Spinal cord (tissue), 10 donors: ENCODE measurements at places on chromosomes 3 and 15.
A peak's percentile ranks its signal among the peaks of the same experiment; 100 is the strongest.

- DNase-seq = peak; percentile 40
These were observed 57.4 kb downstream of the HMG20A start for GRCh38 chr15:77478051-77478450.

DNA sequence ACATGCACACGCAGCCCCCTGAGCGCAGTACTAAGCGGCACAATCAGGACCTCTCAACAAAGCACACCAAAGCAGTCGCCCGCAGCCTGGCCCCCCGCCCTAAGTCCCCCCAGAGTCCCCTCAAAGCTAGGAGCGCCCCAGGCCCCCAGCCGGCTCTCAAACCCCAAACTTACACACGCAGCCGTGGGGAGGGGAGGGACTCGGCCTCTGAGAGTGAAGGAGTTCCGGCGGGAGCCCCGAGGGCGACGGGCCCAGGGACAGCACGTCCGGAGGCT lies 5.5 kb downstream of the GATA2 start:
- DNase-seq = no peak

DNA sequence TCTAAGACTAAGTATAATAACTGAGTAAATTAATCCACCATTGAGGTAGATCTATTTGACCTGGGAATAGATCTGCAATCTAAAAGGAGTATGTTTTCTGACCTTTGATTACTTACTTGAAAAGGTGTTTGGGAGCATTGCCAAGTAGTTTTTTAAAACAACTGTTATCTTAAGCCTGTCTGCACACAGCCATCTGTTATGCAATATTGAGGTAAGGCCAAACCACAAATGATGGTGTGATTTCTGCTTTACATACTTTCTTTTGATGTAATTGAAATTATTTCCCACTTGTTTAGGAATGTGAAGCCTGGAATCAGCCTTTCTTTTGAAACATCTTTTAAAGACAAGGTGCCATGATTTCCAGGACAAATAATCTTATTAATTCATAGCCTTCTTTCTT lies 274.0 kb downstream of the BBX start:
- DNase-seq = no peak

DNA sequence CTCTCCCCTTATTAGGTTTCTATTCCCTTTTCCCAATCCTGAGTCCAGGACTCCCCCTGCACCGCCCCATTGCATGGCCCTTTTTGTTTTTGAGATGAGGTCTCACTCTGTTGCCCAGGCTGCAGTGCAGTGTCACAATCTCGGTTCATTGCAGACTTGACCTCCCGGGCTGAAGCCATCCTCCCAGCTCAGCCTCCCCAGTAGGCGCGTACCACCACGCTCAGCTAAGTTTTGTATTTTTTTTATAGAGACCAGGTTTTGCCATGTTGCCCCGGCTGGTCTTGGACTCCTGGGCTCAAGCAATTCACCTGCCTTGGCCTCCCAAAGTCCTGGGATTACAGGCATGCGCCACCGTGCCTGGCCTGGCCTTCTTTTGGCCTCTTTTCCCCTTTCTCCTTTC lies 29.3 kb downstream of the PDIA5 start:
- no peak for DNase-seq

DNA sequence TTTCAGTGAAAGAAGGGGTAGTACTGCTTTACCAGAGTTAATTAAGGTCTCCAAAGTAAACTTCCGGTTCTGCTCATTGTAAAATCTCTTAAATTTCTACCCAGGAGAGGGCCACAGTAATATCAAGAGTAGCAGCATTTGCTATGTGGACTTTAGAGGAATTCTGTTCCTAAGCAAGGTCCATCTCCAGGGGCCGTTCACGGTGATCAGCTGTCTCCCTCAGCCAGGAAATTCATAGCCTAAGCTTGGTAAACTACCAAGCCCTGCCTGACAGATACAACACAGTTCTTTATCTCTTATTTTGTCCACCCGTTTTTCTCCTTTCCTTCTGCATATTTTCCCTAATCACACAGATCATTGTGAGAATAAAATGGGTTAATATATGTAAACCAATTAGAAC lies 2.3 kb downstream of the DUT start:
- DNase-seq = no peak

DNA sequence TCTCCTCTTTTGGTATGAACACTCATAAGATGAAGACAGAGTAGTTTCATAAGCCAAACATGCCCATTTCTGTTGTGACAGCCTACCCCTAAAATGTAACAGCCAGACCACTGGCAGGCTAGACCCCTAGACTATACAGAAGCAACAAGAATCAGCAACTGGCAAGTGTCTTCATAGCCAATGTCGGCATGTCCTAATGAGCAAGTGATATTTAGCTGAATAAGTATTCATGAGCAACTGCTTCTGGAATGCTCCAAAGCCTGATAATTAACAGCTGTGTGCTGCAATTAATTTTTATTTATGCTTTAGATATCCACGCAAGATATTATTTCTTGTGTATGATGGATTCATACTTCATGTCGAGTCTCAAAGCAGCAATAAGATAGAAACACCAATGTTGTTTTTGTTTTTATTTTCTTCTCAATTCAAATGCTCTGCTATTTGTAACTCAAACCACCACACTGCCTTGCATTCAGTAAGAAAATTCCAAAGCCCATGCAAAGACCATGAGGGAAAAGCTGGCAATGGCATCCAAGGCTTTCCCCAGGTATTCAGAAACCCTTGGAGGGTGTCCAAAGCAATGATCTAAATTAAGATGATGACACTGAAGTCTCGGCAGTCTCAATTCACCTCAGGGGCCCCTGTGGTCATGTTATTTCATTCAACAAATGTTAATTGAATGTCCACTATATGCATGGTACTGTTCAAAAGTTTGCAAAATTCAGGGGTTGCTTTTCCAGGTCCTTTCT lies 167.7 kb upstream of the NECTIN3 start:
- DNase-seq = peak; percentile 28

DNA sequence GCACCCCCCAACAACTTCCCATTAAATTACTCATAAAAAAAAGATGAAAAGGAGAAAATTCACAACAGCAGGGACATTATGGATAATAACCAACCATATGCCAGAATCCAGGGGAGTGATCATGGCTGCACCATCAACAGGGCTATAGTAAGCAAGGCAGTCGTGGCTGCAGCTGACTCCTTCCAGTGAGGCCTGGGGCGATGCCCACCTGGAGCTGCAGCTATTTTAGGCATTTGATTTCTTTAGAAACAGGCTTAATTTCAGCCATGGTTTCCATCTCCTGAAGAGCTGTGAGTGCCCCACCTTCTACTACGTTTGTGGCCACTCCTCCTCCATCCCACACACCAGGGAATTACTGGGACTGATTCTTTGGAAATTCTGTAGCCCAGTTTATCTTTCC lies 84.0 kb downstream of the MINAR1 start:
- DNase-seq = peak; percentile 82

DNA sequence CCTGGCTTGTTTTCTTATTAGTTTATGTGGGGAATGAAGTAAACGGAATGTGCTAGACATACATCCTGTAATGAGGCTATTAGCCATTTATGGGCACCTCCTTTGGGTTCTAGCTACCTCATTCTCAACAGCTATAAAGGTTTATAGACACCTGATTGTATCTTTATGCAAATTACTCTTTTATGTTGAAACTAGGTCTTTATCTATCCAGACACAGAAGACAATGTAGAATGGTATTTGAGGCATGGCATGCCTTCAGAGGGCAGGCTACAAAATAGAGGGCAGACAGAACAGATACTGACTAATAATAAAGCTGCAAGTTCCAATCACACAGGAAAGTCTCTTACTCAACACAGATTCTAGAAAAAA lies 27.1 kb downstream of the TBC1D2B start:
- peak; percentile 58 for DNase-seq

- DNase-seq = no peak
These were observed 94.8 kb downstream of the GABRG3 start for GRCh38 chr15:27065785-27066184.

DNA sequence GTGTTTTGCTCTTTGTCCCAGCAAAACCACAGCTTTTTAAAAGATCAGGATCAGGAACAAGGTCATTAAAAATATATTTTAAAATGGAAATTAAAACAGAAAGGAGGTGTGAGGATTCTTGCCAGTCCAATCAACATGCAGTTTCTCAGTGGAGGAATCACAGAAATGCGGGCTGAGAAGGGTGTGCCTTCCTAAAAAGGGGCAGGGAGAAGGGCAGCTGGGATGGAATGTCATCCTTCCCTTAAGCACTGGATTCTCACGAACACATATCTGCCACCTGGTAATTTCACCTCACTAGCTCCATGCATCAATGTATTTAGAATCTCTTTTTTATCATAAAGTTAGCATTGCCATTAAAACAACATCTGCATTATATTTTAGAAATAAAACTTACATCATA lies 21.4 kb downstream of the ABI3BP start:
- no peak for DNase-seq

DNA sequence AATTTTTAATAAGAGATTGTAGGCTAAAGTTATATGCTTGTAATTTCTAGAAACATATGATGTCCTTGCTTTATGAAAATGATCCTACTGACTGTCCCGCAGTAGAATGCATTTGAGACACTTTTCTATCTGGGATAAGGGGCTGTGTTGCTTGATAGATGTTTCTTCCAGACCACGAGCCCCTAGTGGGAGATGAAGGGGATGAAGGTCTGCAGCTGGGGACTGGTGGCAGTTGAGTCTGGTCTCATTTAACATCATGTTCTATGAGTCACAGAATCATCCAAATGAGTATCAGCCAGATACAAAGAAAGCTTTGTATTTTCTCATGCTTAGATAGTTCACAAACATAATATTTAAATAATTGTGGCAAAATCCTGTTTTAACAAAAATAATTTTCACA lies 84.3 kb upstream of the PRTG start:
- no peak for DNase-seq

- DNase-seq = no peak
These were observed 575.3 kb upstream of the IL12A start for GRCh38 chr3:159413319-159413718.

DNA sequence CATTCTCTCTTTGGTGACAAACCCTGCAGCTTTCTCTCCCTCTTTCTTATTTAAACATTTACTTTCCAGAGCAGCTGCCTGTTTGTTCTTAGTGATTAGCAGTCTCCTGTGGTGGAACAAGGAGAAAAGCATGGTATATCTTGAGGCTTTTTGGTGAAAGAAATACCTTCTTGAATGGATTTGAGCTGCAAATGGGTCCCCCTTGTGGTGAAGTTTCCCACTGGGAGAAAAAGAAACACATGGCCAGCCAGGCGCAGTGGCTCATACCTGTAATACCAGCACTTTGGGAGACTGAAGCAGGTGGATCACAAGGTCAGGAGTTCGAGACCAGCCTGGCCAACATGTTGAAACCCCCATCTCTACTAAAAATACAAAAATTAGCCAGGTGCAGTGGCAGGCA lies 48.3 kb upstream of the ACP3 start:
- no peak for DNase-seq

DNA sequence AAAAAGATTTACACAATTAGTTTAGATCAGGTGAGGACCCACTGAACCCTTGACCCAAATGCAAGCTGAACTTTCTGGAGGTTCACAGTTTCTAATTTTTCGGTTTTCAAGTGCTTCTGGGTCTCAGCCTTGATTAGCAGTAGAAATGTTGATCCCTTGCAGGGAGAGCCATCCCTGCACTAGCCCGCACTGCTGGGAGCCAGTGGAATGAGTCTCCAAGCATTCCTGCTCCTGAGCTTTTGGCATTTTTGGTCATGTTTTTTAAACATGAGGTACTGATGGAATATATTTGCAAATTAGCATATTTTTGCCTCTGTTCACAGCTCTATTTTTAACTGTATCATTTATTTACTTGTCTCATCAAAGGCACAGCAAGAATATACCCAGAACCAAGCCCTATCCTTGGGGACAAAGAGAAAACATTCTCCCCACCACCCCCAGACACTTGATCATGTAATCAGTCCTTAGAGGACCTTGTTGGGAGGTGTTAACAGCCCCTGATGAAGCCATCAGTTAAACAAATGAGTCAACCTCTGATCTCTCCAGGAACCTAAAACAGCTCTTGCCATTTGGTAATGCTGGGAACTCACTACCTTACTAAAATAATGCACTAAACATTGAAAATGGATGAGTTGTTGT lies 119.0 kb upstream of the CTDSPL start:
- no peak for DNase-seq

GRCh38 chr3:2873986-2874385 lies 236.2 kb downstream of the IL5RA start:
- no peak for DNase-seq

- no peak for DNase-seq
These were observed 83.8 kb downstream of the SEMA5B start for GRCh38 chr3:122943828-122944190.

GRCh38 chr3:146199762-146200161 lies 38.8 kb upstream of the PLOD2 start:
- no peak for DNase-seq

- DNase-seq = no peak
These were observed 327.3 kb upstream of the NR2F2 start for GRCh38 chr15:96002890-96003859.

- DNase-seq = no peak
These were observed 29.5 kb downstream of the CCDC12 start for GRCh38 chr3:46946856-46947545.

- no peak for DNase-seq
These were observed 13.1 kb downstream of the CCDC191 start for GRCh38 chr3:114043205-114043604.
